ENCODE measurements at places on chromosomes 4 and X. TPM values are rescaled to one million over a fixed set of nuclear protein-coding genes. Genes with fewer than 3 reads are reported as not detected.

SSX3 gene
- total RNA-seq, result not detected

DCAF8L2 gene
- total RNA-seq, result not detected

UGT2B10 gene
- not detected for total RNA-seq

ZCCHC18 gene
- 0.24 TPM for total RNA-seq

KLHL4 gene
- 0.56 TPM for total RNA-seq

BRS3 gene
- not detected for total RNA-seq

PDZD11 gene
- total RNA-seq, result 45.1 TPM

PRRG3 gene
- total RNA-seq, result not detected

PABPC1L2A gene
- not detected for total RNA-seq

SLC6A14 gene
- under 0.01 TPM for total RNA-seq

RHOXF2B gene
- total RNA-seq, result not detected

LAMTOR3 gene
- total RNA-seq, result 27.9 TPM

SULT1B1 gene
- 0.52 TPM for total RNA-seq

CDX4 gene
- not detected for total RNA-seq

CCKAR gene
- not detected for total RNA-seq

ETDA gene
- total RNA-seq, result not detected

GAB3 gene
- 1.9 TPM for total RNA-seq

PIR gene
- 15.4 TPM for total RNA-seq

PPP4R3C gene
- total RNA-seq, result not detected

IL13RA2 gene
- total RNA-seq, result 1.3 TPM

ZNF81 gene
- 5.0 TPM for total RNA-seq

FAM47C gene
- not detected for total RNA-seq

PDGFC gene
- 22.8 TPM for total RNA-seq

IL2RG gene
- total RNA-seq, result not detected

LRBA gene
- 34.4 TPM for total RNA-seq

MPP1 gene
- total RNA-seq, result 25.0 TPM

PTCHD1 gene
- total RNA-seq, result 0.08 TPM

P2RY4 gene
- total RNA-seq, result 0.13 TPM

GPAT3 gene
- total RNA-seq, result 2.6 TPM

LINC00632 gene
- total RNA-seq, result 22.1 TPM

CYBB gene
- total RNA-seq, result not detected

HSFX1 gene
- 0.88 TPM for total RNA-seq

PPP1R2C gene
- not detected for total RNA-seq

PASD1 gene
- not detected for total RNA-seq

NLRP2B gene
- not detected for total RNA-seq

LEF1 gene
- total RNA-seq, result 12.9 TPM

VCX3B gene
- total RNA-seq, result not detected

RAB33A gene
- total RNA-seq, result not detected

RHOH gene
- under 0.01 TPM for total RNA-seq

NRK gene
- total RNA-seq, result 16.9 TPM

TRAM1L1 gene
- total RNA-seq, result 5.2 TPM

ATP1B4 gene
- not detected for total RNA-seq

NAA11 gene
- total RNA-seq, result not detected

TMEM255A gene
- 0.24 TPM for total RNA-seq

CXorf51A gene
- total RNA-seq, result not detected

ZFYVE28 gene
- total RNA-seq, result 8.0 TPM

PPEF2 gene
- total RNA-seq, result not detected

TKTL2 gene
- total RNA-seq, result not detected

ZNF732 gene
- total RNA-seq, result 0.32 TPM
